ENCODE measurements at places on chromosomes 12 and 14.

DNA sequence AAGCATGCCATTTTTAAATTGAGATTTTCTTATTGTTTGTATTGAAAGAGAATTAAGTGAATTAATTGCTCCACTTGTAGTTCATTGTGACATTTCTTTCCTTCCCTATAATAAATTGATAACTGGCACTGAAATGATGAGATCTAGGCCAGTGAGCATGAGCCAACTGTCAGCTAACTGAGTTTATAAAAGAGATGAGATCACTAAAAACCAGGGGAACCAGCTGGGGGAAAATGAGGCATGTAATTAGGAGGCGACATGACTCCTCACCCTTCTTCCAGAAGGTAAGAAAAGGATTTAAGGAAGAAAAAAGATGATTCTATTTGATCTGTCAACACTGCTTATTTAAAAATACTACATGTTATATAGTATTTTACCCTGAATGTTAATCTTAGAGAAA is 104.5 kb upstream of the DNM1L start:
- DNase-seq = no peak

DNA sequence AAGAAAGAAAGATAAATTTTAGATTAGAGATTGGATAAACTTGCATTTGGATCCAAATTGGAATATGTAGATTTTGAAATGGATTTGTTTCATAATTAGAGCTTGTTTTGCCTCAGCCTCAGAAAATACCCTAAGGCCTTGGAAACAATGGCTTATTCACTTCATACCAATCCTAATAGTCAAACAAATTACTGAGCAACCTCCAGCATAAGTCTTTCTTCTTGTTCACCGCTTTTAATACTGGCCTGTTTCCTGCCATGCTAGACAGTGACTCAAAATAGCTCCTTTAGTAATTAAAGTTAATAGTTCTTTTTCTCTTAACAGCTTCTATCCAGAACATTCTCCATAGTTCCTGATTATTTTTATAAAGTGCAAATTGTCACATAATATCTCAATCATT is 110.9 kb upstream of the DNM1L start:
- no peak for DNase-seq

- no peak for DNase-seq
These were observed 61.2 kb downstream of the SLC38A6 start for GRCh38 chr14:61042220-61042619.

GRCh38 chr14:66140213-66140918 is 345.8 kb upstream of the CCDC196 start:
- no peak for DNase-seq

DNA sequence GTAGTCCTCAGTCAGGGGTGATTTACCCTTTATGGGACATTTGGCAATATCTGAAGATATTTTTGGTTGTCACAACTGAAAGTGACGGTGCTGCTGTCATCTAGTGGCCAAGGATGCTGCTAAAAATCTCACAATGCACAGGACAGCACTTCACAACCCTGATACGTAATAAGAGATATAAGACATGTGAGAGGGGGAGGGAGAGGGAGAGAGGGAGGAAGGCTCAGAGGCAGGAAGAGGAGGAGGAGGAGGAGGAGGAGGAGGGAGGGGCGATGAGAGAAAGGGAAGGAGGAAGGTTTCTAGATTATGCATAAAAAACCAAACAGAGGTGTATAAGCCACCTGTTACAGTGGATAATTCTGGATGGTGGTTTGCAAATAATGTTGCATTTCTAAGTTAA is 14.3 kb downstream of the MYL2 start:
- DNase-seq = no peak

DNA sequence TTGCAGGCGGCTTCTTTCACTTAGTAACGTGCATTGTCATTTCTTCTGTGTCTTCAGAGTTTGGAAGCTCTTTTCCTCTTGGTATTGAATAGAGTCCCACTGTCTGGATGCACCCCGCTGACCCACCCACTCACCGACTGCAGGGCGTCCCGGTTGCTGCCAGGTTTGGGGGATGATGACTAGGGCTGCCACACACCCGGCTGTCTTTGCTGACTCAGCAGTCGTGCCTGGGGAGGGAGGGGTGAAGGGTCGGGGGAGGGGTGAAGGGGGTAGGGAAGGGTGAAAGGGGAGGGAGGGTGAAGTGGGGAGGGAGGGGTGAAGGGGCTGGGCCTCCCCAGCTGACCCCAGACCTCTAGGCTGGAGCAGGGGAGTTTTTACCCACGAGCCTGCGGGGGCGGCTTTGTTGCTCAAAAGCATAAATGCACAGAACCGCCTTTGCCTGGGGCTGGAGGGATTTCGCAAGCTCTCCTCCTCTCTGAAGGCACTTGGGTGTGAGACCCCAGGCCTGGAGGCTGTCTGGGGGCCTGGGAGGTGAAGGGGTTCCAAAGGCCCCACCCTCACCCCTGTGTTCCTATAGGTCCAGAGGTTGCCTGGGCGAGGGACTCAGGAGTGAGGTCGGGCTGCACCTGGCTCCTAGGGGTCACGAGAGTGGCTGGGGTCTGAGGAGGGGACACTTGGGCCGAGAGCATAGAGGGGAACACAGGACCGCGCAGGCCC is 31.3 kb upstream of the ULK1 start:
- no peak for DNase-seq

DNA sequence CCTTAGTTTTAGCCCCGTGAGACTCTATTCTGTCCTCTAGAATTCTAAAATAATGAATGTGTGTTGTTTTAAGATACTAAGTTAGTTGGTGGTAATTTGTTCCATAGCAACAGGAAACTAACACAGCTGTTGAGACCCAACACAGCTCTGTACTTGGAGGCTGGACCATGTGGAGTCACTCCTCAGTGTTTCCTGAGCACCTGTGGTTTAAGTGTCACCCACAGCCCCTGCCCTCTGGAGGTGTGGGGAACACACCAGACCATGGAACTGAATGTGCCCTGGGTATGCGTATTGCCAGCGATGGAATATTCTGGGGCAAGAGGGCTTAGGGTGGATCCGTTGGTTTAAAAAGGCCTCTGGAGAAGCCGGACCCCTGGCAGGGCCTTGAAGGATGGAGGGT is 16.6 kb upstream of the GPR68 start:
- DNase-seq = no peak

GRCh38 chr14:61802010-61802568 is 39.9 kb downstream of the SNAPC1 start:
- no peak for DNase-seq

- DNase-seq = no peak
These were observed 51.2 kb upstream of the KCNH3 start for GRCh38 chr12:49487605-49488004.

GRCh38 chr12:88450136-88450535 is 130.1 kb downstream of the KITLG start:
- no peak for DNase-seq

DNA sequence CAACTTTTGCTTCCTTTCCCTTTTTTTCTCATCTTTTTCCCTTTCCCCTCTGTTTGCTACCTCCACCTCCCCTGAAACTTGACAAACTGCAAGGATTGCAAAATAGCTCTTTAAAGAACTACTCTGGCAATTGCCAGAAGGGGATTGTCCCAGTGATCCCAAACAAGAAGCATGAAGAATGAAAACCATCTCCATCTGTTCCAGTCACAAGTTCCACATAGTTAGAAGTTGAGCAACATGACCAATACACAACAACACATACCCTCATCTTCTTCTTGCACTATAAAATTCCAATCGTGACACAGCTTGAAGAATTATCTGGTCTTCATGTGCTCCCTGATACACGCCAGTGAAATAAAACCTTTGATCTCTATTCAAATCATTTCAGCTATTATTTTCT is 93.7 kb upstream of the USP15 start:
- DNase-seq = no peak

GRCh38 chr12:119668324-119668841 is 450 bp downstream of the PRKAB1 start:
- no peak for DNase-seq

- no peak for DNase-seq
These were observed 55.2 kb downstream of the NDUFA12 start for GRCh38 chr12:94948232-94948810.

GRCh38 chr14:50452296-50452695 is 55.6 kb upstream of the CDKL1 start:
- no peak for DNase-seq

DNA sequence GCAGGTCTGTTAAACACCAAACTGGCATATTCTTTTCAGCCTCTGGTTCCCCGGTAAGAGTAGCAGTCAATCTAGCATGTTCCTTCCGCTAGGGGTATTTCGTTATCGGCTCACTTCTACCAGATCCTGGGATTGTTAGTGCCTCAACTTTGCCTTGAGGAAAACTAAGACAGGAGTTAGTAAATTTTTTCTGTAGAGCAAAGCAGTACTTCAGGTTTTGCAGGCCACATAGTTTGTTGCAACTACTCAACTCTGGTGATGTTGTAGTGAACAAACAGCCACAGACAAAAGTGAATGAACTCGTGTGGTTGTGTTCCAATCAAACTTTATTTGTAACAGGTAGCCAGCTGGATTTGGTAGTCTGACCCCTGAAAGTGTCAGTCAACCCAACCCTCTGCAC is 6.3 kb upstream of the CDH24 start:
- DNase-seq = no peak

- DNase-seq = no peak
These were observed 66.4 kb upstream of the BDKRB2 start for GRCh38 chr14:96138241-96138640.

DNA sequence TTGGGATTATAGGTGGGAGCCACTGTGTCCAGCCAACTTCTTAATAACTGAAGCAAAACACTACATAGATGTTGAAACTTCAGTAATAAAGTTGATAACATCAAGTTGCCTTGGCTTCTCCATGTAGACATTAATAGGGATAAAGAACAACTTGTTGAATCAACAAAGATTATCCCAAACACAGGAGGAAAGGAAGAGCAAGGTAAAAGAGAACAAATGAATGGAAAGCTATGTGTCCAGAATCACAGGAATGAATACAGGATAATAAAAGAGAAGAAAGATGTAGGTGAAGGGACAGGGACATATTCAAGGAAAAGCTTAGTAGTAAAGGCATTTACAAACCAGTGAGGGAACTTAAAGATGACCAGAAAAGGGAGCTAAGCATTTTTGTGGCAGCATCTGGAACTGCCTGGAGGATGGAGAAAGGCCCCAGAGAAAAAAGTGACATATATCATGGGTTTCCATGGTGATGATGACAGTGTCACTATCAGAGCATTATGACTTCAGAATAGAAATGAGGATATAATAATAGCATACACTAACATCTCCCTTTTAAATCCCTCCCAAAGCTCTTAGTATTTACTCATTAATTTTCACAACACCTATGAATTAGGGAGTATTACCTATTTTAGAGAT is 24.0 kb upstream of the MDM1 start:
- no peak for DNase-seq

DNA sequence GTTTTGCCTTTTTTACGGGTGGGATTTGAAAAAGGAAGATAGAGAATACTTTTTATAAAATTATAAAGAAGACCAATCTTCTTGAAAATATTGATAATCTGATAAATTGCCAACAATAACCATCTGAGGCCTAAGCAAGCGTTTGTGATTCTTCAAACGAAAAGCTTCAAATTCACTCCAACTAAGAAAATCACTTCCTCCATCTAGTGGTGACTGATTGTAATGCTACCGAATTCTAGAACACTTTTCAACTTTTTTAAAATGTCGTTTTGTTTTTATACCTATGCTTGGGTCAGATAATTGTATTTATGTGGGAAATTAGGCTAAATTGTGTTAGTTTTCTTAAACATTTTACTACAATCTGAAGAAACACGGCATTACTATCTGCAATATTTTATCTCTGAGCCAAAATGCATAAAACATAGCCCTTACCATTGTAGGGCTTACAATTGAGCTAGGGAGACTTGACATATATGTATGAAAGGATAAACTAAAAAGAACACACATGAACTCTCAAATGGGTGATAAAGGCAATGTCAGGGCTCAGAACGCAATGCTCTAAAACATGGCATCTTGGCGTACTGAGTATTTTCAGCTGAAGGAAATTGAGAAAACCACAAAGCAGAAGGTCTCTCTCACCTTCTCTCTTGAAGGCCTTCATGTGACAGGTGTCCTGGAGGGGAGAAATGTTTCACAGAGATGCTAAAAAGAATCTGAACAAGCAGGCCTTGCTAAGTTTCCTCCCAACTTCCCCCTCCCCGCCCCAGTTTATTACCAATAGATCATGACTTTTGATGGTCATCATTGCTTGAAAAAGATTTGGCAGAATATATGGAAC is 36.8 kb upstream of the G2E3 start:
- no peak for DNase-seq

GRCh38 chr12:110917467-110917866 is 2.9 kb downstream of the MYL2 start:
- DNase-seq = no peak

- DNase-seq = no peak
These were observed 85.9 kb upstream of the REP15 start for GRCh38 chr12:27610374-27610773.

GRCh38 chr12:71007020-71007419 is 86.5 kb upstream of the PTPRR start:
- no peak for DNase-seq

DNA sequence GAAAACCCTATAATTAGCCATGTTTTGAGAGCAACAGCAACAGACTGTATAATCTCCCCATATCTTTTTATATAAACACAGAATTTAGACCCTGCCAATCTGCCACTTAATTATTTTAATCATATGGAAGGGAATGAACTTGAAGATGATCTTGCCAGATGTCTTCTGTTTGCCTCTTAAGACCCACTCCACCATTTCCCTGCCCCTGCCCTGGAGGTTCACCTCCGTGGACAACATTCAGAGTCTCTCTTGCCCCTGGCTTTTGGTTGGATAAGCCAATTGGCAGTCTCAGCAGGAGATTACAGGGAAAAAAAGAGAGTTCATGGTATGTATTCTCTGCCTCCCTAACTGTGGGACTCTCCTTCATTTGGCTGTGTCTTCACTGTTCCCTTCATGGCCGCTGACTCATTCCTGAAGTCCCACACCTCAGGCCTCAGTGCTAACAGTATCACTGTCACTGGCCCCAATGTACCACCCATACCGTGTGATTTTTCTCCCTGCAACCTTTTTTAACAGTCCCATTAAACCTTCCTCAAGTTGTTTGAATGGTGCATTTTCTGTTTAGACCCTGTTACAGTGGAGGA is 184.8 kb downstream of the PIK3C2G start:
- no peak for DNase-seq

GRCh38 chr12:12718381-12718759 is 1.2 kb downstream of the CDKN1B start:
- DNase-seq = no peak

GRCh38 chr14:98234208-98234607 is 1037.8 kb downstream of the BCL11B start:
- DNase-seq = no peak

- DNase-seq = no peak
These were observed 127.1 kb downstream of the CAPZA3 start for GRCh38 chr12:18864900-18865561.

- no peak for DNase-seq
These were observed 38.4 kb downstream of the ZFHX2 start for GRCh38 chr14:23513005-23513817.

DNA sequence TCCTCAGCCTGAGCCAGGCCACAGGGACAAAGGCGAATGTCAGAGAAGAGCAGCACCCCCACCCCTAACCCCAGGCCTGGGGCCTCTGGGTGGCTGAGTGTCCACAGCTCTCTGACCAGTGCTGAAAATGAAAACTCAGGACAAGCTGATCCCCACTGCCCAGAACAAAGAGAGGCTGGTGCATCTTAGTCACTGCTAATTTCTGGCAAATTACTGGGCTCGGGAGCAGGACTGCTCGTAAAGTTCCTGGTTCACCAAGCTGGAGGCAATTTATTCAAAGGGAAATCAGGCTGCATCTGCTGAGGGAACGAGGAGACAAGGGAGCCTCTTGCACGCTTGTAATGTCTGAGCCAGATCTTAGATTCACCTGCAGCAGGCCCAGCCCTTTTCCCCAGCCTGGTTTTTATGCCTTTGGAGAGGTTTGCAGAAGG is 43.2 kb downstream of the CALM1 start:
- DNase-seq = no peak

Data from T-helper 22 cell (primary cell).